T-helper 1 cell (primary cell): ENCODE measurements at places on chromosomes 2 and 18.

DNA sequence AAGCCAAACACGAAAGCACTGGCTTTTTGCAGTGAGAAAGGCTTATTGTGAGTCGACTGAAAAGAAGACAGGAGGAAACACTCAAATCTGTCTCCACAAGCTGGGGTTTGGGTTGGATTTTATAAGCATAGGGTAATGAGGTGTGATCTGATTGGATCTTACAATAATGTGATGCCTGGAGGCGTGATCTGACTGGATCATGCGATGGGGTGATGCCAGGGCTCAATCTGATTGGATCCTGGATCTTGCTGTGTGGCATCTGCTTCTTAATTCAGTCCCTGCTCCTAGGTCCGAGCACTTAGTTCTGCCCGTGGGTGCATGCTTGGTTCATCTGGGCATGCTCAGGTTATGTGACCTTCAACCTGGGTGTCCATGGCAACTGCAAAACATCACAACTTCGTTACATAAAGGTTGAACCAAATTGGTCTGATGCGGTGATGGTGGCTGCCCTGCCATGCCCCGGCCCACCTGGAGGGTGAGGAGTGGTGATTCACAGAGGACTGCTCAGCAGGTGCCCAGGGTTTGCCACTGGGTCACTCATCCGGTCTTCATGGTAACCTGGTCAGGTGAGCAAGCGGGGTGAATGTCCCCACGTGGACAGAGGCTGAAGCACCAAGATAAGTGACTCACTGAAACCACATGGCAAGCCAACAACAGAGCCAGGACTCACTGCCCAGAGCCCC lies 111.0 kb downstream of the KCNF1 start:
- no peak for DNase-seq

GRCh38 chr2:69667805-69668382 lies 24.4 kb upstream of the AAK1 start:
- no peak for DNase-seq

GRCh38 chr2:172211512-172211911 lies 108.8 kb upstream of the DLX2 start:
- DNase-seq = no peak

- no peak for DNase-seq
Observed at GRCh38 chr18:79058007-79058406, 11.2 kb upstream of the ATP9B start.

- no peak for DNase-seq
Observed at GRCh38 chr2:171852366-171852888, 41.6 kb downstream of the SLC25A12 start.

- no peak for DNase-seq
Observed at GRCh38 chr2:221848286-221848685, 276.2 kb upstream of the EPHA4 start.

- DNase-seq = no peak
Observed at GRCh38 chr2:139438478-139438877, 658.3 kb upstream of the NXPH2 start.

GRCh38 chr2:152875701-152876695 lies 157.6 kb downstream of the ARL6IP6 start:
- no peak for DNase-seq

- no peak for DNase-seq
Observed at GRCh38 chr2:11303290-11304013, 41.0 kb downstream of the ROCK2 start.

GRCh38 chr2:729376-729861 lies 52.2 kb upstream of the TMEM18 start:
- no peak for DNase-seq

DNA sequence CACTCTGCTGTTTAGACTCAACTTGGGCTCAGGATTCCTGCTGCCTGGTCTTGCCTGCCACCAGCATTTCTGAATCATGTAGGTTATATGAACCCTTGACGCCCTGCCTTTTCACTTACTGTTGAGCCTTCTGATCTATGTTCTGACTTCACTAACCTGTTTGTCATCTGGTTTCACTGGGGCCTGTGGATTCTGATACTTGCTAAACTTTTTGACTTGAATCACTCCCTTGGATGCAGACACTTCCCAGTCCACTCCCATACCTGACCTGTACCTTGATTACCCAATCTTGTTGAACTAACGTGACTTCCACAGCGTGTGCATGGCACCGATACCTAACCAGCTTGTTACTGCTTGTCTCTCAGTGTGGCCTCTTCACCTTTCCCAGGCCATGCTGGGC lies 35.6 kb upstream of the SPAG16 start:
- no peak for DNase-seq

DNA sequence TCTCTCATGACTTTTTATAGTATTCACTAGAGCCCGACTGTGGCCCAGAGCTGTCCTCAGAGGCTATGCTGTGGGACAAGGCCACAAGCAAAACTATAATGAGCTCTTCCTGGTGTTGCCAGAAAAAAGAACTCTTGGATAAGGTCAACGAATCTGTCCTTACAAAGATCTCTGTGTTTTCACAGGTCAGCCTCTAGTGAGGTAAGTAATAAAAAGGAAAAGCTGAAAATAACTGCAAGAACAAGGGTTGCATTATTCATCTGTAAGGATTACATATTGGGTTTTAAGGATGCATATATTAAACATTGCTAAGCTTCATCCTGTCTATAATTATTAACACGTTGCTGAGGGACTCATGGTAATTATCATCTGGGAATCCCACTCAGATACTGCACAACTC lies 62.8 kb upstream of the ATL2 start:
- DNase-seq = no peak
